ENCODE measurements at places on chromosomes 6 and 20.

GRCh38 chr6:13924146-13924948, 405 bp upstream of the RNF182 start:
- DNase-seq: no peak

GRCh38 chr6:106511288-106512047, 117.8 kb downstream of the RTN4IP1 start:
- DNase-seq: no peak

DNA sequence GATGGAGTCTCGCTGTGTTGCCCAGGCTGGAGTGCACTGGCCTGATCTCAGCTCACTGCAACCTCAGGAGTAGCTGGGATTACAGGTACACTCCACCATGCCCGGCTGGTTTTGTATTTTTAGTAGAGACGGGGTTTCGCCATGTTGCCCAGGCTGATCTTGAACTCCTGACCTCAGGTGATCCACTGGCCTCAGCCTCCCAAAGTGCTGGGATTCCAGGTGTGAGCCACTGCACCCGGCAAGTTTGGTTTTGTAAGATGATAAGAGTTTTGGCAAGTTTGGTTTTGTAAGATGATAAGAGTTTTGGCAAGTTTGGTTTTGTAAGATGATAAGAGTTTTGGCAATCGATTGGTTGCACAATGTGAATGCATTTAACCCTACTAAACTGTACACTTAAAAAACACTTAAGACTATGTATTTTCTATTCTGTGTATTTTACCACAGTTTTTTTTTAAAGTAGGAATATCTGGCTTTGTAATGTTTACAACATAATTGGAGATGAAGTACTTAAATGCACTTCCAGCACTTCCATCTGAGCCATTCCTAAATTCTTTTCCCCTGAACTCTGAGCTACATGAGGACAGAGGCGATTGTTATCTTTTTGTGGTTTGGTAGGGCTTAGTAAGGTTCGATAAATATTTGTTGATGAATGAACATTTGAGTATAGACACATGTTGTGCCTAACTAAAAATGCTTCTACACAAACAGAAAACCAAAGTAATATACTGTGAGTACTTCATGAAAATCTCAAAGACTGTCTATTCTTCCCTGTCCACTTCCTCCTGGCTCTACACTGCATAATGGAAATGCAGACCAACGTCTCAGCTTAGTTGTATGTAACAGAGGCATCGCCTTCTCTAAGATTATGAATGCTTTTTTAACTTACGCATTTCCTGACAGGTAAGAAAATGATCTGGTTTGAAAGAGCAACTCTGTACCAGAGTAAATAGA, 18.8 kb downstream of the SAMHD1 start:
- DNase-seq: no peak

DNA sequence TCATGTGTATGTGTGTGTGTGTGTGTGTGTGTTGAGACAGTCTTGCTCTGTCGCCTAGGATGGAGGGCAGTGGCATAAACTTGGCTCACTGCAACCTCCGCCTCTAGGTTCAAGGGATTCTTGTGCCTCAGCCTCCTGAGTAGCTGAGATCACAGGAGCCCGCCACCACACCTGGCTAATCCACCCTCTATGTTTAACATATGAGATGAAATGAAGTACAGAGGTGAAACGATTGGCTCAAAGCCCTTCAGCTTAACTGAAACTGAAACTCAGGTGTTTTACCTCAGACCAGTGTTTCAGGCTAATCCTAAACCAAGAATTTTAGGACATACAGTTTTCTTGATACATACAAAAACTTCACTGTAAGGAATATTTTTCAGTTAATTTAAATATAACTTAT, 167.3 kb downstream of the KCNQ5 start:
- no peak for DNase-seq

DNA sequence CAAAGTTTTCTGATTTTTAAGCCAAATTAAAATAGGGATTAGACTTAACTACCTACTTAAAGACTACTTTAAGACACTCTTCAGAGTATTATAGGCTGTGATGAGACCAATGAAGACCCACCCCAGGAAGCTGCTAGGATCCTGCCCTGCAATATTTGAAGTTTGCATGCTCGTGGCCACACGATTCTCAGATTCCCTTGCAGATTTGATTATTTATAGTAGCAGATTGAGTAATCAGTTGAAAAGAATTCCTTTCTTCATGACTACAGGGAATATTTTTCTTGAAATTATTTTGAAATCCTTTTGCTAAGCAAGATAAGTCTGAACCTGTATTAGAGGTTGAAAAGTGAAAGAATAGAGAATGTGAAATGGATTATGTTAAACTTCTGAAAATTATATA, 122.3 kb downstream of the B3GAT2 start:
- no peak for DNase-seq

GRCh38 chr6:160962835-160963623, 28.5 kb upstream of the MAP3K4 start:
- no peak for DNase-seq

DNA sequence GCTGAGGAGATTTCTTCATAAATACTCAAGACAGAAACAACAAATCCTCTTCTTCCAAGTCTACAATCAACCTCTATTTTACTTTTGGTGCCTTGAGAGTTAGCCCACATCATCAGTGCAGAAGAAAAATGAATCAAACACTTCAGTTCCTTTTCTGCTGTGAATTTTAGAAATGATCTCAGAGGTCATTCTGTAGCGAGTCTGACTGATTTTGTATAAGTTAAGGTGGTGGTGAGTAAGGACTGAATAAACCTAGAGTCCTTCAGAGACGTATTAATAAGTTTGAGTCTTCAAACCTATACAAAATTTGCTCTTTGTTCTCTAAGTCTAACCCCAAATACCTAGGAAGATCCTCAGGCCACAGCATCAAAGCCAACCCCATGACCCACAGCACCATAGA, 33.1 kb upstream of the NT5E start:
- DNase-seq: no peak

GRCh38 chr6:53925891-53926290, 131.1 kb downstream of the LRRC1 start:
- DNase-seq: no peak

GRCh38 chr20:34871320-34871926, 1.2 kb downstream of the GGT7 start:
- no peak for DNase-seq

Data from cortex of kidney (tissue), 1 donor.